ENCODE measurements at places on chromosomes 11 and 22. TPM values are rescaled to one million over a fixed set of nuclear protein-coding genes. Genes with fewer than 3 reads are reported as not detected.

- no peak for DNase-seq
These were observed 59.2 kb upstream of the CRTAM start for GRCh38 chr11:122779047-122779629.

OR52A1 gene
- total RNA-seq = not detected

DNA sequence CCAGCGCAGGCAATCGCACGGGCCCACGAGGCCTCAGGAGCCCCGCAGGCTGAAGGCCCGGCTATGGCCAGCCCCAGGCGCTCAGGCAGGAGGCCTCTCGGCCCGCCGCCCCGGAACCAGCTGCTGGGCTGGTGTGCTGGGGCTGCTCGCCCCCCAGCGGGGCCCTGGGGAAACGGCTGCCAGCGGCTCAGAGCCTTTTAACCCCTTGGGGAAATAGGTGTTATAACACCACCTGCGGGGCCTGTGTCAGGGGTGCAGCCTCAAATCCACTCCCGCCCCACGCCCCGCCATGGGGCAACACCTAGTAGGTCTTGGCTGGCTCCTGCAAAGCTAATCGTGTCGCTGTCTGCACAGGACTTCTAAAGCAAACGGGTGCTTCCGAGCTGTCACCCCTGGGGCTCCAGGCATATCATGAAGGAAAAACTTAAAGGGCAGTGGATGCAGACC lies 237.4 kb downstream of the TTC28 start:
- no peak for DNase-seq

DNA sequence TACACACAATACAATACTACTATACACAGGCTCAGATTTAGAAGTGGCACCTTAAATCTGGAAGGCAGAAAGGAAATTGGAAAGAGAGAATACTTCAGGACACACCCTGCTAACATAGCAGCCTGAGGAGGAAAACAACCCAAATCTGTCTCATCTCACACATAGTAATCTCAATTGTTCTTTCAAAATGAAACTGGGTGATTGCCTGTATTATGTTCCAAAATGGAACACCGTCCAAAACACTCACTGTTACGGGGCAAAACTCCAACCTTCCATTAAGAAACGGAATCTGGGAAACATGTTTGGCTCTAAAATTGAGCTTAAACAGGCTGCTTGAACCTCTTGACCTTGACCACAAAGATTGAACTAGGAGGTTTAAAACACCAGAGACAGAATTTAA lies 572.6 kb downstream of the OPCML start:
- no peak for DNase-seq

Measured in Panc1 (cell line).